SHP77 (cell line): ENCODE measurements at places on chromosomes 12 and 14.
A peak's percentile ranks its signal among the peaks of the same experiment; 100 is the strongest.

GRCh38 chr14:43877351-43877960 lies 629.6 kb downstream of the FSCB start:
- no peak for DNase-seq

- peak; percentile 98 for DNase-seq
Measured at GRCh38 chr14:45134051-45134958, at the start of gene FKBP3. Gene FKBP3 (minus strand): TSS chr14:45134481. CDS start chr14:45134456, 25 bp downstream.

- DNase-seq: no peak
Measured at GRCh38 chr12:20777420-20777819, 33.1 kb upstream of the SLCO1B3 start.

GRCh38 chr12:58540480-58541299 lies 379.6 kb downstream of the LRIG3 start:
- DNase-seq: peak; percentile 78

DNA sequence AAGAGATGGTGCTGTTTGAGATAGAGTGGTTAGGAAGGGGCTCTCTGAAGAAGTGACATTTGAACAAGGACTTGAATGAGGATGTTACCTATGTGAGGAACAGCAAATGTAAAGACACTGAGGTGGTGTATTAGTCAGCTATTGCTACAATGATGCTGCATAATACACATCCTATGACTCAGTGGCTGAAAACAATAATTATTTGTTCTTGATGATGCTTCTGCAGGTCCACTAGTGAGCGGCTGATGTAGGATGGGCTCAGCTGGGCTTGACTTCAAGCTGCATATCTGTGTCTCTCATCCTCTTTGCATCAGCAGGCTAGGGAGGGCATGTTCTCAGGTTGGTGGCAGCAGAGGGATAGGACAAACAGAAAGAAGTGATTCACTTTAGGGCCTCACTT lies 21.4 kb upstream of the CLMN start:
- DNase-seq: no peak

- DNase-seq: peak; percentile 9
Measured at GRCh38 chr12:95815632-95816212, 25.2 kb upstream of the NTN4 start.

DNA sequence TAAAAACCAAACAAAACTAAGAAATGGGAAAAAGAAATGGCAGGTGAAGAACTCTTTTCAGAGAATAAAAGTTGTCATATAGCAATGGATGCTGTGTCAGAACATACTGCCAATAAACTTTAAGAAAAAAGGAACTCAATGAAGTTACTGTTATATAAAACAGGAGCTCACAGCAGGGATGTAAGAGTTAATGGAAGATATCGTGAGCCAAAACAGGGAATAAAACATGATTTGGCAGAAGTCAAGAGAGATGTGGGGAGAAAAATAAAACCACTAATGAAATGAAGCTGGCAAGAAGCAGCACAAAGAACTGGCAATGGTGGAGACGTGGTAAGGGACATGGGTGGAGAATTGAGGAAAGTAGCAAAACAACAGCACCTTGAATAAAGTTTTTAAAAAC lies 61.0 kb downstream of the TAOK3 start:
- DNase-seq: no peak

DNA sequence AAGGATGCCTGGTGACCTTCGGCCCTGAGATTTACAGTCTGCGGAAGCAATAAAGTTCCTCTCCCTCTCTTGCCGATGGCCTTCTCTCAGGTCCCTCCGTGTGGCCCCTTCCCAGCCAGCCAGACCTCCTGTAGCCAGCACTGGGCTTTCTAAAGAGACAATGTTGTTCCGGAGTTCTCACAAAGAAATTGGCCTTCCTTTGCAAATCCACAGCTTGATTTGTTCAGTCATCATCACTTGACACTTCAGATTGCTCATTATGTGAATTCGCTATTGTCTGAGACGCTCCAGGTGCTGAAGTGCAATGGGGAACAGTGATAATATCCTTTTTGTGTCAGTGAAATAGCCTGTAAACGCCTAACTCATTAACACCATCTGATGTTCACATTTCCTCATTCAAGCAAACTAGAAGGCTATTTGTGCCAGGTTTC lies 43.7 kb upstream of the GPHB5 start:
- DNase-seq: no peak

- DNase-seq: no peak
Measured at GRCh38 chr12:106096376-106096775, 42.4 kb downstream of the NUAK1 start.

GRCh38 chr12:32477714-32478113 lies 78.4 kb downstream of the FGD4 start:
- no peak for DNase-seq

DNA sequence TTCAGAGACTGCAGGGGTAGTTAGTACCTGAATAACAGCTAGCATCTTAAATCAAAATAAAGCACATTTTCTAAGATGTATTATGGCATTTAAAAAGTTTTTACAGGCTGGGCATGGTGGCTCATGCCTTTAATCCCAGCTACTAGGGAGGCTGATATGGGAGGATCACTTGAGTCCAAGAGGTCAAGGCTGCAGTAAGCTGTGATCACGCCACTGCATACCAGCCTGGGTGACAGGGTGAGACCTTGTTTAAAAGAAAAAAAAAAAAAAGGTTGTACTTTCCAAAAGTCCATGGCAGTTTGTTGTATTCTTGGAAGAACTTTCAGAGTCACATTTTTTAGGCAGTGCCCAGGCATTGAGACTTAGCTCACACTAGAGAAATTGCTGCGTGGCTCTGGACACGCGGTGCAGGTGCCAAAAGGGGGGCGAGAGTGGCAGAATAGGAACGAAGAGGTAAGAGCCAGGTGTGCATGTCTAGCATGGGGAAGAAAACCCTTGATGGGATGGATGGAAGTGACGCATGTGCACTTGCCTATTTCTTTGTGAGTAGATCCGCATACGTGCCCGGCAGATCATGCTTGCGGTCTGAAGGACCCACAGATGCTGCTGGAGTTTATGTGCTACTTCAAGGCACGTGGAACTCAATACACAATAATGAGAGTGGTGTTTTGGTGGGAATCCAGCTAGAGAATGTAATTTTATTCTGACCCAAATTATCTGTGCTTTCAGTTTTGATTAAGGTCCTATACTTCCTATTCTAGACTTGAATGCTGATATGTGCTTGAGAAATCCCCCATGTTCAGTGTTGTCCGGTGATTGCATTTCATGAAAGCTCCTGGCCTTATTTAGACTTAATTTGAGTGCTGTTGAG lies 11.9 kb downstream of the ANKRD13A start:
- no peak for DNase-seq

GRCh38 chr14:25431211-25432076 lies 381.5 kb upstream of the STXBP6 start:
- DNase-seq: peak; percentile 78

DNA sequence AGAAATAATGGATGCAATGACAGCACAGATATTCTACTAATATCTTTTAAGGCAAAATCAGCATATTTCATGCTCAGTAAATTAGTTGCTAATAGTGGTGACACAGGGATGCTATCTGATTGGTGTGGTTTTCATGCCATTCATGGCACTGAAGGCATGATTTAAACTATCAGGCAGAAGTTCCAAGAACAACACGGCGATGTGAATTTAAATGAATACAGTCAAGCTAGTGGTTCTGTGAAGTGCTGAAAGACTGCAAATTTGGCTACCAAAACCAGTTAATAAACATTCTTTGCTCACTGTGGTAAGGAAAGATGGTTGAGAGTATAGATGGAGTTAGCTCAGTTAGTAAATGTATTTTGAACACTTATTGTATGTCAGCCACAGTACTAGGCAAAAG lies 272.0 kb upstream of the DIO2 start:
- DNase-seq: no peak

GRCh38 chr12:97797473-97797872 lies 334.9 kb downstream of the RMST start:
- DNase-seq: no peak

- no peak for DNase-seq
Measured at GRCh38 chr14:36215217-36215598, 38.7 kb upstream of the PTCSC3 start.

GRCh38 chr14:105426416-105427130 lies 6.9 kb downstream of the MTA1 start:
- DNase-seq: no peak

GRCh38 chr12:132353811-132354210 lies 24.4 kb upstream of the GALNT9 start:
- no peak for DNase-seq

DNA sequence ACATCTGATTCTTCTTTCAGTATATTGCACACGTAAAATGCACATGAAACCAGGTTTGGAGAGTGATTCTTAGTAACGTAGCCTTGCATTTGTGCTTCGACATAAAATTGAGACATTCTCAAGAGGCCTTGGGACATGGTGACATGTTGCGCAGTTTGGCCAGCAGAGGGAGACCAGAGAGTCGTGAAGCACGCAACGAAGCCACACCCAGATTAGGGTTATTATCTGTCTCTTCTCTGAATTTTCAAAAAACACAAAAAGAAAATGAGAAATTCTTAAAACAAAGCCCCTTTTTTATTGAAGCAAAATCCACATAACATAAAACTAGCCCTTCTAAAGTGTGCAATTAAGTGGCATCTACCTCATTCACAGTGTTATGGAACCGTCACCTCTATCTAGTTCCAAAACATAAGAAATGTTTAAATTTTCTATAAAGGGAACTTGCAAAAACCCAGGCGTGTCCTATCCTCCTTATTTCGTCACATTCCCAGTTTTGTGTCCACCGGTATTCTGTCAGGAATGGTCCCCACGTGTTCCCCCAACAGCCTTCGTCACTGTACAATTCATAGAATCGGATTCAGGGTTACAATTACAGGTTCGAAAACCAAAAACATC lies 108.8 kb upstream of the ATF7IP start:
- peak; percentile 43 for DNase-seq

DNA sequence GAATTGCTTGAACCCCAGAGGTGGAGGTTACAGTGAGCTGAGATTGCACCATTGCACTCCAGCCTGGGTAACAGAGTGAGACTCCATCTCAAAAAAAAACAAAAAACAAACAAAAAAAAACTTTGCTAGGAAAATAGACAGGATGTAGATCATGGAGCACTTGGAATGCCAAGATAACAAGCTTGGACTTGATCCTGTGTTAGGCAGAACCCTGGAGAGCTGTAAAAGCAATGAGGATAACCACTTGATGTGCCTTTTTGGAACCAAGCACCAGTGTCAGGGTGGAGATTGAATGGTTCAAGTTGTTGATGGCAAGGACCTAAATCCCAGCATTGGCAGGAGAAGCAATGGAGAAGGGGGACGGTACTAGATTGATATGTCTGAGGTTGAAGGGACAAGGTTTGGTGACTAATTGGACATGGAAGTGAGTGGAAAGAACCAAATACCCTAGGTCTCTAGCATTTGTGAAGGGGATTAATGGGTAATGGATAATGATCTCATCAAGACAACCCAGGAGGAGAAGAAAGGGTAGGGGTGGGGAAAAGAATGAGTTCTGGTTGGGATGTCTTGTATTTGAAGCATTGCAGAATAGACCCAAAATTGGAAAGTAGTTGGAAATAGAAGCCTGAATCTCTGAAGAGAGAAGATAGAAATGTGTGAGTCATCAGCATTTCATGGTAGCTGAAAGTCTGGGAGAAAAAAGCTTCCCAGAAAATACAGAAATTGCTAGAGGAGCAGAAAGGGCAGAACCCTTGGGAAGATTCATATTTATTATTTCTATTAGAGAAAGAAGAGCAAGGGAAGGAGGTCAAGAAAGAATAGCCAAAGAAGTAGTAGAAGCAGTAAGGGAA lies 176.7 kb downstream of the NUAK1 start:
- no peak for DNase-seq

DNA sequence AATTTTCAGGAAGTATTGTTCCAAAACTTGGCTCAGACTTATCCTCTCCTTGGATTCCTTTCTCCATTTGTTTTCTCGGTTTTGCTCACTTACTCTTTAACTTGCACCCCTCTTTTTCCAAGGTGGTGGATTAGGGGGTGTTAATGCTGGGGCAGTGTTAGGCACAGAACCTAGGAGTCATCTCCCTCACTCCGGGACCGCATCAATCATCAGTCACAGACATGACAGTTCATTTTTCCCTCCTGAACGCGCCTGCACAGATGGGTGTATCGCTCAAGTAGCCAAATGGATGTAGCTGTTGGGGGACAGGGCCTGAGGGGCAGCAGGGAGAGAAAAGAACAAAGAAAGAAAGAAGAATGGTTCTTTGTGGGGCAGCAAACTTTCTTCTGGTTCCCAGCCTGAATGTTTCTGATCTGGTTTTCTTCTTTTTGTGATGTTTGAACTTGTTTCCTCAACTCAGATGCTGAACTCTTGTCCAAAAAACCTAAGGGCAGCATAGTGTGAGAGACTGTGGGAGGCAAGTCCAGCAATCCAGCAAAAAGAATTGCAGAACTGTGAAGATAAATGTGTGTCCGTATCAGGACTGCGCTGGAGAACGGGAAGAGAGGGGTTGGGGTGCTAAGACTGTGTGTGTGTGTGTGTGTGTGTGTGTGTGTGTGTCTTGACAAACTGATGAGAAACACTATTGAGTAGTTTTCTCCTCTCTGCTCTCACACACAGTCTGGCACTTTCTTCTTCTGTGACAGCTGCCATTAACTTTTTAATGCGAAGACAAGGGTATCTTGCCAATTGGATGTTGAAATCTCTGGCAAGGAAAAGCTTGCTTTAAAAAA lies 131.1 kb downstream of the FBXL14 start:
- DNase-seq: no peak

- no peak for DNase-seq
Measured at GRCh38 chr14:24261969-24262327, 1.0 kb downstream of the TGM1 start.

DNA sequence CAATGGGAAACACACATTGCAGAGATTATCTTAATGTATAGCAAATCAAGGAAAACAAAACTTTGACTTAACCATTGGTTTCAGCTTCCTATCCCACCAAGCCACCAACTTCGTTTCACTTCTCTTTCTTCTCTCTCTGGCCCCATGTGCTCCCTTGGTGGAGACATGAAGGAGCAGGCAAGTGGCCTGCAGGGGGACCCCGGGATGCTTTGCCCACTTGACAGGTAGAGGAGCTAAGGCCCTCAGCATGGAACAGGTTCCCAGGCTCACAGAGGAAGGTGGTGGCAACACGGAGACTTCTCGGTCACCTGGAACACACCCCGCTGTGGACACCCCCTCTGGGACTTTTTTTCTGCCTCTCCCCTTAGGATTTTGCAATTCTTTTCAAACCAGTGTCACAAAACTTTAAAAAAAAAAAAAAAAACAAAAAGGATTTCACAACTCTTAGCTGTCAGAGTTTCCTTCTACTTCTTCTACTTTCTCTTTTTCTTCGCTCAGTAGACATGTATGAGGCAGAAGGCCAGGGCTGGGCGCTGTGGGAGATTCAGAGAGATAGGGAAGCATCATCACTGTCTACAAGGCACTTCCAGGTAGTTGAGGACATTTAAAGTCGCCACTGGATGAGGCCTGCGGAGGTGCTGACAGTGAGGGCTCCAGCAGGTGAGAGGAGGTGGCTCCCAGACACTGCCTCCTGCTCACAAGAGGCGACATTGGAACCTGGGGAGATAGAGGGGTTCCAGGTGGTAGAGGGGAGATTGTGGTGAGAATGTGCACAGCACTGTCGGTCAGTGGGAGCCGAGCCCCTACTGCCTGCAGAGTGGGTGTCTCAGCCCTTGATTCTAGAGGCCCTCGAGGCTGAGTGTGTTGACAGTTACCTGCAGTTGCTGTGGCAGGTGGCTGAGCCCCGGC lies 119.6 kb downstream of the GCH1 start:
- DNase-seq: no peak
